ENCODE measurements at places on chromosomes 13 and 19. TPM values are rescaled to one million over a fixed set of nuclear protein-coding genes. Genes with fewer than 3 reads are reported as not detected.

The GDF15 gene
- total RNA-seq: 11.3 TPM

- peaks cover 15% of the 10 kb centered on the region for H3K4me1 ChIP-seq
- no peaks in the 10 kb centered on the region for H3K27me3 ChIP-seq
- no peak overlapping the region for H3K4me3 ChIP-seq
- no peak for DNase-seq
Measured at GRCh38 chr19:43725468-43725867, 9.6 kb downstream of the IRGC start.

GRCh38 chr13:28529836-28530235 is 34.9 kb upstream of the FLT1 start:
- H3K4me3 ChIP-seq: no peak overlapping the region
- H3K27me3 ChIP-seq: peaks cover 95% of the 10 kb centered on the region
- no peak for DNase-seq
- no peak overlapping the region for H3K27ac ChIP-seq

DNA sequence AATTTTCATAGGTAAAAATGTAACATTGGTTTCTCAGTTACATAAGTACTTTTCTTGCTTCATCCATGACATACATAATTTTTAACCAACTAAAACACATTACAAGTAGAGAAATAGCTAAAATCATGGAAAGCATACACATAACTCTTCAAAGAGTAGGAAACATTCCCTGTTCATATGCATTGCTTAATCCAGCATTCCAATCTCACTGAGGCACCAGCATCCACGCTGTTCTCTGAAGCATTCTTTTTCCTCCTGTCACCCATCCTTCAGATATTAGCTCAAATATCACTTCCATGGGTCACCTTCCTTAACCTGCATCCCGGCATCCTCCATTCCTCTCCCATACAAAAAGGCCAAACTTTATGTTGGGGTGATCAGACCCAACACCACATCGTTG is 79.1 kb downstream of the ZNF254 start:
- no peaks in the 10 kb centered on the region for H3K36me3 ChIP-seq
- no peak overlapping the region for H3K4me3 ChIP-seq
- no peak overlapping the region for H3K27ac ChIP-seq
- H3K4me1 ChIP-seq: no peaks in the 10 kb centered on the region
- H3K27me3 ChIP-seq: no peaks in the 10 kb centered on the region

All from spleen (tissue), 13 donors.